ENCODE measurements at places on chromosomes 4 and X.

- peak; percentile 53 for DNase-seq
These were observed at the start of gene MAP9 for GRCh38 chr4:155376387-155377268. Gene MAP9, minus strand, starts transcription at chr4:155376965. Its CDS starts 1,115 bp downstream, at chr4:155375850.

DNA sequence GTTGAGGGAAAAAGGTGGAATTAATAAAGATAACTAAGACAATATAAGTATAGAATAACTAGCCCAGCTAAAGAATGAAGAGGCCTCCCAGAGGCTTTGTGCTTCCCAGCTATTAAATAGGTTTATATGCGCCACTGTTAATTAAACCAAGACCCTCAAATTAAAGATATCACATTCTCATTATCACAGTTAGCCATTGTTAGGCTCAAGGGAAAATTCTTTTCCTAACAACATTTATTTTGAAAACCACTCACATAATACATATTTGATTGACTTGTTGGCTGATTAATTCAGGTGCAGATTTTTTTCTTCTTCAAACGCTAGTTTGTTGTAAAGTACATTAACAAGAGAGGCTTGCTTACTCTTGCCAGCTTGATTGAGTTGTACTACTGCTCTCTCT, 216.8 kb upstream of the TRAM1L1 start:
- no peak for DNase-seq

DNA sequence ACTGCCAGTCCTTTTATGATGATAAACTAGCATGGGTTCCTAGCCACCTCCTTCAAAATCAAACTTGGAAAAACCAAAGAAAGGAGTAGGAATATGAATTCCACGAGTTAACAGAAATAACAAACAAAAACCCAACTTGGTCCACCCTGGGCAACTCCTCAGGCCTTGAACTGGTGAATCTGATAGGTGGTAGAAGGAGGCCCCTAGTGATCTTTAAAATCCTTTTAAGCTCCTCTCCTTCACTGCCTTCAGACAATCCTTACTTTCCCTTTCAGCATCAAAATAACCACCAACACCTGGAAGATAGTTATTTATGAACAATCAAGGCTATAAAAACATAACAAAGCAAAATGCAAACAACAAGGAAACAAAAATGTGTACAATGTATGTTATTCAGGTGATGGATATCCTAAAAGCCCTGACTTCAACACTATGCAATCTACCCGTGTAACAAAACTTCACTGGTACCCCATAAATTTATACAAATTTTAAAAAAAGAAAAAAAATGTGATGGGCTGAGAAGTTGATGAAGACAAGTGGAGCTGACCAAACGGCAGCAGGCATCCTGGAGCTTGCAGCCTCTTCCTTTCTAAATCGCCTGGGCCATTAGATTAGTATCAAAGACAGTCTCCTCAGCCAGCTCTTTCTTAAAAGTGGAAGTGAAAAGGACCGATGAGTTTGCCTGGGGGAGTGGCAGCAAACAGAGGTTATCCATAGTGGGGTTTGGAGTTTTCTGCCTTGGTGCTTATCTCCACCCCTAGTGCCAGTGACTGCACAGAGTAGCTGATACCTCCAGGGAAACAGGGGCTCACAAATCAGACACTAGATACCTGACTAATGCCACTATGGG, 179.6 kb downstream of the TMA16 start:
- no peak for DNase-seq

- no peak for DNase-seq
These were observed 33.6 kb upstream of the TAPT1 start for GRCh38 chr4:16259889-16260246.

- no peak for DNase-seq
These were observed 63.0 kb downstream of the SEC24D start for GRCh38 chr4:118772767-118773428.

GRCh38 chrX:2283111-2283859, 217.5 kb downstream of the DHRSX start:
- DNase-seq, result no peak

GRCh38 chr4:77154065-77154464, 2.9 kb upstream of the CCNG2 start:
- no peak for DNase-seq

All from T47D (cell line).